ENCODE measurements at places on chromosomes 4 and X. TPM values are rescaled to one million over a fixed set of nuclear protein-coding genes. Genes with fewer than 3 reads are reported as not detected.

Gene RIPPLY1
- total RNA-seq, result not detected

DNA sequence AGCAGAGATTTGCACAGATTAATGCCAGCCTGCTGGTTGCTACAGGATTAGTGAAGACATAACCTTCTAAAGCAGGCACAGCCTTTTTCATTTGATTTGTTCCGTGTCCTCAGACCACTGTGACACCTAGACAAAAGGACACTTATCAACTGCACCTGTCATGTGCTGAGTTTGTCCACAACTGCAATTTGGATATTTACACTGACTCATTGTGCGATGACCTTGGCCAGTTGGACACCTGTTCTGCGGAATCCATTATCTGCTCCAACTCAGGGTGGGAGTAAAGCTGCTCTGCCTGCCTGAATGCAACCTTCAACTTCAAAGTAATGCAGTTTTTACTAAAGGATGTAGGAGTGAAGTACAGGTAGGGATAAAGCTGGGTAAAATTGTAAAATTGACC, 4.1 kb upstream of the NR0B1 start:
- no peak for DNase-seq

Gene PALLD
- 13.7 TPM for total RNA-seq

- DNase-seq, result no peak
Measured at GRCh38 chrX:17705211-17705610, 32.1 kb upstream of the SCML1 start.

Gene S100P
- total RNA-seq, result 0.40 TPM

DNA sequence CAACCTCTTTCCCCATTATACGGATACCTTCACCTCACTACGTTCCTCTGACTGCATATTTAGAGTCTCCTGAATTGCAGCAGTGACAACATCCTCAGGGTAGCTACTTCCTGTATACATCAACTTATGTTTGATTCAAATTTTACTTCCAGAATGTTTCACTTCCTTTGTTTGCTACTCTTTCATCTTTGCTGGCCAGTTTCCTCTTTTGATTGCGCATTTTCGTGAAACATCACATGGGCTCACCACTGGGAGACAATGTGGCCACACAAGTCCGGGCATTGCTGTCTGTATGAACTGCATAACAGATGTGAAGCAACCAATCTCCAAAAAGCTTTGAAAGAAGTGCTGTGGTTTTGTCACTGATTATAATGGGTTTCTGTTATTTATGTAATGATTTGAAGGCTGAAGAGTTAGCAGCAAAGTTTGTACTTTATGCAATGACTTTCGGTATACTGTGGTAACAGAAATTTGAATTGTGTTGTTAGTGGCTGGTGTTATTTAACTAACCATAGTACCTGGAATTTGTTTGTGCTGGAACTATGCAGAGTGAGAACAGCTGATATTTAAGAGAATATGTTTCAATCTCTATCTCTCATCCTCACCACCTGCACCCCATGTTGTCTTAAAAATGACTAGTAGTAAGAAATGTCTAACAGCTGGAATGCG, 7.4 kb downstream of the SNCA start:
- DNase-seq, result peak; percentile 49

Gene SMR3A
- total RNA-seq, result not detected

Gene OTC
- 1.2 TPM for total RNA-seq

DNA sequence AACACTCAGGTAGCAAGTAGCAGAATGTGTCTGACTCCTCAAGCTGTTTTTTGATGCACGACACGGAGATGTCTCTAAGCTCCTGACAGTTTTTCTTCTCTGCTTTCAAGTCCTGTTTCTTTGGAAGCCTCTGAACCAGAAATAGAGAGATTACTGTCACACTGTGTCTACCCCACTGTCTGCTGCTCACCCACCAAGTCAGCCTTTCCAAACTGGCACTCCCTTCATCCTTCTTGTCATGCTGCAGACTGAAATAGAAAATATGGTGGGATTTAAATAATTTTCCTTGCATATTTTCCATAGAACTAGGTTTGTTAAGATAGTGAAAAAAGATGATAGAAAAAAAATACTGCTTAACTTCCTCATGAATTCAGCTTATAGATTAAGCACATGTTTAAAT, 102.5 kb upstream of the SPANXN4 start:
- no peak for DNase-seq

Gene ADGRG2
- not detected for total RNA-seq

Gene WDFY3
- 72.4 TPM for total RNA-seq

Gene PIR
- total RNA-seq, result 93.8 TPM

Gene OTUD6A
- not detected for total RNA-seq

Data from lung microvascular endothelial cell (primary cell).